Motor neuron (in vitro differentiated cells): ENCODE measurements at places on chromosomes 2 and 18. TPM values are rescaled to one million over a fixed set of nuclear protein-coding genes. Genes with fewer than 3 reads are reported as not detected.
A peak's percentile ranks its signal among the peaks of the same experiment; 100 is the strongest.

The REG3G gene
- total RNA-seq, result 0.66 and 3.3 TPM in 2 replicates

DNA sequence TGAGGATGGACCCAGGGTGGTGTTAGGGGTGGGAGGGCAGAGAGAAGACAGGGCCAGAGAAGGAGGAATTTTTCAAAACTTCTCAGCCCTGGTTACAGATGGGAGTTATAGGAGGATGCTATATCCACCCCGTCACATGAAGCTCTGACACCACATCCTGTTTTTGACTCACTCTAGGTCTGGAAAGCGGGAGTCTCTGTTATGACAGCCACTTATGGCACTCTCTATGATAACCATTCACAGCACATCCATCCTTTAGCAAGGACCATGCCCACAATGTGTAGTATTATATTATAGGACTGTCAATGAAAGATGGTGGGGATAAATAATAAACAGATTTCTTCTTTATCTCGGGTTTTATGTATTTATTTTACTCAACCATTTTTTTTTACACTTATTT lies 461.2 kb downstream of the CDH2 start:
- ATAC-seq, result no peak

GRCh38 chr2:27335311-27335710 lies 12.4 kb upstream of the MPV17 start:
- peak; percentile 100 for ATAC-seq

DNA sequence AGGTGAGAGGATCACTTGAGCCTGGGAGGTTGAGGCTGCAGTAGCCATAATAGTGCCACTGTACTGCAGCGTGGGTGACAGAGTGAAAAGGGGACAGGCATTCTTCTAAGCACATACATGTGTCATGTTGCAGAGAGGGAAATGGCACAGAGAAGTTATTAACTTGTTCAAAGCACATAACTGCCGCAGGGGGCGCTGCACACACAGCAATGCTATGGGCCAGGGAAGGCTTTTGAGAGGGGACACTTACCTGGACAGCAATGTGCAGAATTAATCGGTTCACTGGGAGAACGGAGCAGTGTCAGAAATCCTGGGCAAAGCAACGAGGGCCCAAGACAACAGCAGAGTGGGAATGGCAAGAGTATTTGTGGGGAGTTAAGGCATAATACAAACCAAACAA lies 2.4 kb downstream of the SCYGR8 start:
- no peak for ATAC-seq

The PSMA8 gene
- not detected in 2 replicates for total RNA-seq

The TBR1 gene
- 0.09 and 0.21 TPM in 2 replicates for total RNA-seq

The MOGAT1 gene
- not detected in 2 replicates for total RNA-seq

- peak; percentile 76 for ATAC-seq
Observed at GRCh38 chr2:29113891-29114321, 1.3 kb upstream of the CLIP4 start.

DNA sequence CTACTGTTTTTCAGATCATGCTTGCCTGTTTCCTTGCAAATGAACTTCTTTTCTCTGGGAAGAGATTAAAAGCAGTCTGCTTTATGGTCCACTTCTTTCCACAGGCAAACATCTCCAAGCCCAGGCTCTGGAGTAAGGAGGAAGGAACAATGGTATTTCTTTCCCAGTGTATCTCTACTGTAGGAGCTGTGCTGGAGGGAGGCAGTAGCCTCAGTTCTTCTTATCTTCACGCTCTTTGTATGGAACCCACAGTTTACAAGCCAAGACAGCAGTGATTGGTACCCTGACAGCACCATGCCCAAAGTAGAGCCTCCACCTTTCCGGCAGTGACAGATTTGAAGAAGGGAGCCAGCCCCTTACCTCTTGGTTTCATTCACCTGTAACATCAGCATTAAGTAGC lies 35.2 kb downstream of the SPOPL start:
- ATAC-seq, result no peak

The MBOAT2 gene
- 32.7 and 34.9 TPM in 2 replicates for total RNA-seq

- no peak for ATAC-seq
Observed at GRCh38 chr2:71826299-71826698, 321.4 kb downstream of the CYP26B1 start.

The C18orf63 gene
- total RNA-seq, result not detected in 2 replicates

The LYG1 gene
- 1.4 and 1.5 TPM in 2 replicates for total RNA-seq

- ATAC-seq, result no peak
Observed at GRCh38 chr18:43486462-43486861, 209.2 kb upstream of the SYT4 start.

DNA sequence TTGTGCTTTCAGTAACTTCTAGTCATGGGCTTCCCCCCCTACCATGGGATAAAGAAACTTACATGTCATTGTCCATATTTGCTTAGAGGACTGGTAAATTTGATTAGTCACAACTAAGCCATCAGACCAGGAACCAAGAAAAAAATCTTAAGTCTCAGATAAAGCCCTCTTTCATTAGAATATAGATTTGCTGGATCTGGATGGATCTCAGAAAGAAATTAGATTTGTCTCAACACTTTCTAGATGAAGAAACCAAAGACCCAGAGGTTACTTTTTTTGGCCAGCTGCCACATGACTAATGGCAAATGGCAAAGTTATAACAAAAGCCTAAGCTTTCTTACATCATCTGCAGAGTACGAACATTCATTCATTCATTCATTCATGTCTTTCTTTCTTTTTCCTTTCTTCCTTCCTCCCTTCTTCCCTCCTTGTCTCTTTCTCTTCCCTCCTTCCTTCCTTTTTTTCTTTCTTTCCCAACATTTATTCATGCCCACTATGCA lies 60.2 kb downstream of the CDCA7 start:
- peak; percentile 22 for ATAC-seq

The ITGB6 gene
- total RNA-seq, result 0.10 and 0.14 TPM in 2 replicates

The UGT1A8 gene
- total RNA-seq, result 1.3 and 1.4 TPM in 2 replicates

GRCh38 chr2:228613133-228613850 lies 431.8 kb upstream of the SPHKAP start:
- ATAC-seq, result peak; percentile 48

- ATAC-seq, result no peak
Observed at GRCh38 chr2:185757356-185757755, 18.8 kb downstream of the FSIP2 start.

The ITM2C gene
- total RNA-seq, result 65.3 and 68.5 TPM in 2 replicates

DNA sequence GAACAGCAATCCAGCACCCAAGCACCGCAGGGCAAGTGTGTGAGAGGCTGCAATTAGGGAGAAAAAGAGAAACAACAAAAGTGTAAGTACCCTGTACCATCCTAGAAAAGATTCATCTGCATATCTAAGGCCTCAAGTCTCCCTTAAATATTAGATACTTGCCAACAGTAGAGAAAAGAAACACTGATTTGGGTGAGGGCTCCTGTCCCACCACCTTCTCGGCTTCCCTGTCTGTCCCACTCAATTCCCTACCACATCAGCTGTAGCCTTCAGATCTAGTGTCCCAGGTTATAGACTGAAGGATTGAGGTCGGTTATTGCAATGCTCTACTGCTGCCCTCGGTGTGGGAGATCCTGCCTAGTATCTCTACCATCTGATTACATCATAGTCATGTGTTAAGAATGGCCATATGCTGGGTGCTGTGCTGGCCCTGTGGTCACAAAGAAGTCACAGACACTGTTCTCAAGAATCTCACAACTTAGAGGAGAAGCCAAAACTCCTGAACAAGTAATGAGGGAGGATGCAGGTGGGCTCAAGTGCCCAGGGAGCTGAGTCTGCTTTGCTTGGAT lies 2.5 kb downstream of the RAX start:
- ATAC-seq, result no peak

The TUBA4B gene
- not detected in 2 replicates for total RNA-seq

GRCh38 chr2:70347831-70348230 lies 46.0 kb upstream of the FAM136A start:
- ATAC-seq, result no peak

DNA sequence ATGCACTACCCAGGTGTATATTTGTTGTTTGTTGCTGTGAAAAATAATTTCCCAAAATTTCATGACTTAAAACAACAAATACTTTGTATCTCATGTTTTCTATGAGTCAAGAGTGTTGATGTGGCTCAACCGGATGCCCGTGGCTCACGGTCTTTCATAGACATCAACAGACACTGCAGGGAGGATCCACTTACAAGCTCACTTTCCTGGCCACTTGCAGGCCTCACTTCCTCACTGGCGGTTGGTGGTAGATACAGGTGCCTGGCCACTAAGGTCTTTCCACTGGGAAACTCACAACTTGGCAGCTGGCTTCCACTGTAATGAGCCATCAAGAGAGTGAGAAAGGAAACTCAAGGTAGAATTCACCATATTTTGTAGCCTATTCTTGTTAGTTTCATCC lies 662.9 kb downstream of the IRS1 start:
- no peak for ATAC-seq

GRCh38 chr2:14513903-14514302 lies 118.6 kb upstream of the LRATD1 start:
- no peak for ATAC-seq

The KRTCAP3 gene
- 1.2 and 4.2 TPM in 2 replicates for total RNA-seq

GRCh38 chr2:83022631-83023210 lies 1436.4 kb downstream of the SUCLG1 start:
- ATAC-seq, result no peak

- ATAC-seq, result peak; percentile 38
Observed at GRCh38 chr2:29706171-29706720, 215.1 kb downstream of the ALK start.

GRCh38 chr18:25825056-25825455 lies 265.4 kb downstream of the SS18 start:
- no peak for ATAC-seq

DNA sequence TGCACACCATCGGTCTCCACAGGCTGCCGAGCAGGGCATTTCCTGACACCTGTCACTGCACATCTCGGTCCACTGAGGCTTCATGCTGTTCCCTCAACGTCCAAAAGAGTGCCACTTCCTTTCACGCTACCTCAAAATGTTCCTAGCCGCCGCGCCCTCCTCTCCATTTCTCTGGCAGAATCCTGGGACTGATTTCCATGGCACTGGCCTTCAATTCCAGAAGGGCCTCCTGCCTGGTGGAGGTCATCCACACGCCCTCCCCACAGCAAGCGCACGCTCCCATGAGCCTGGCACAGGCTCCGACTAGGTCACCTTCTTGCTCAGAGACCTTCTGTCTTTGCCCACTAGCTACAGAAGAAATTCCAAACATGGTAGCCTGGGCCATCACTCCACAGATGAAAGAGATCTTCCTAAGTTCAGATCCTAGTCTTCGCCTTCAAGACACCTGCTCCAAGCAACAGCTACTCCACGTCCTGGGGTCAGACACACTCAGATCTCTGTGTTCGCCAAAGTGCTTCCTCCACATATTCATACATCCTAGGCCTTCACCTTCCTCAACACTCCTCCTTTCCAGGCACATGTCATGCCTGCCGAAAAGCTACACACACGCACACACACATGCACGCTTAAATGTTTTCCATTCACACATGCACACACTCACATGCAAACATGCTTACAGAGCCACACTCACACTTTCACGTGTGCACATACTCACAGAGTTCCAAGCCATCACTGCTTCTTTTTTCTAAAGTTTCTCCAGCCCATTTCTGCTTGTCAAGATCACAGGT lies 94.0 kb downstream of the PXDN start:
- ATAC-seq, result no peak

The HOXD1 gene
- 5.4 and 6.2 TPM in 2 replicates for total RNA-seq

The CYP27A1 gene
- 98.0 and 104 TPM in 2 replicates for total RNA-seq

GRCh38 chr2:118853651-118854291 lies 6.3 kb upstream of the EN1 start:
- ATAC-seq, result no peak

GRCh38 chr18:25053466-25053865 lies 298.5 kb downstream of the ZNF521 start:
- no peak for ATAC-seq

The CFAP65 gene
- total RNA-seq, result 0.49 and 2.0 TPM in 2 replicates

DNA sequence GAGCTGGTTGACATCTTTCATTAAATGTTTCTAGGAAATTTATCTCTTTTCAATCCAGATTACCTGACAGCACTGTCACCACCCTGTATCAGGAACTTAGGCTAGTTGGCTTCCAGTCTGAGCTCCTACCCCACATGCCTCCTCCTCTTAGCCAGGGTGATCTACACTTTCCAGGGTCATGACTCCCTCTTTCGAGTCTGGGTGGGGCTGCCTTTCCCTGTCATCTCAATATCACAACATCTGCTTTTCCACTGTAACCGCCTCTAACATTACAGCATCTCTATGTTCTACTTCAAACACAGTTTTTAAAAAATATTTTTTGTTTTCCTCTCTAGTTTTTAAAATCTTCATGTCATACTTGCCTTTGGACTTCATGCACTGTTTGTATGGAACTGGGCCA lies 129.2 kb downstream of the RBMS1 start:
- peak; percentile 59 for ATAC-seq

The GALR1 gene
- 2.1 and 3.5 TPM in 2 replicates for total RNA-seq

DNA sequence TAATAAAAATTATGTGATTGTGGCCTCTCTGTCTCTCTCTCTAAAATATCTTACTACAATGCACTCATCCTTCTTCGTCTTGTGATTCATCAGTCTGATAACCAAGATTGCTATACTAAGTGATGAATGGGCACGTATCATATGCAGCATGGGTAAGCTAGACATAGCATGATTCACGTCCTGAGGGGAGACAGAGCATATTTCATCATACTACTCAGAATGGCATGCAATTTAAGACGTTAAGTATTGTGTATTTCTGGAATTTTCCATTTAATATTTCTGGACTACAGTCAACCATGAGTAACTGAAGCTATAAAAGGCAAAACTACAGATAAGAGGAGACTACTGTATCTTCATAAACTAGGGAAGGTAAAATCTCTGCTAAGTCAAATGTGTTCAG lies 97.0 kb upstream of the CD226 start:
- ATAC-seq, result peak; percentile 56

The SERPINB4 gene
- total RNA-seq, result 0.27 TPM in 1 of 2 replicates, not detected in the other

DNA sequence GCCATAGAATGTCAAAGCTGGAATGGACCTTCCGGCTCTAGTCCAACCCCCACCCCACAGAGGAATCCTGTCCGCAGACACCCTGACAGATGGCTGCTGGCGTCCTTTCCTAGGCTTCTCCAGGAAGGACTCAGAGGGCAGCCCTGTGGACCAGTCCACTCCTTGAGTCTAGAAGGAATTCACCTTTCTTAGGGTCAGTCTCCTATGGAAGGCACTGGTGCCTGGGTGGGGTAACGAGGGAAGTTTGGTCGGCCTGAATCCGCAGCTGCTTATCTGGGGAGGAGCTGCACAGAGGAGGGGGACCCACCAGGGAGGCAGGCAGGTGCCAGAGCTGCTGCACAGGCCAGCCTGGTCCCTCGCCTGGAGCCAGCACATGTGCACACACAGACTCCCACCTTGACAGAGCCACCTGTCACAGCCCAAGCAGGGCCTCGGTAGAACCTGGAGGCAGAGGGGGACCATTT lies 2.5 kb downstream of the DNMT3A start:
- ATAC-seq, result no peak

DNA sequence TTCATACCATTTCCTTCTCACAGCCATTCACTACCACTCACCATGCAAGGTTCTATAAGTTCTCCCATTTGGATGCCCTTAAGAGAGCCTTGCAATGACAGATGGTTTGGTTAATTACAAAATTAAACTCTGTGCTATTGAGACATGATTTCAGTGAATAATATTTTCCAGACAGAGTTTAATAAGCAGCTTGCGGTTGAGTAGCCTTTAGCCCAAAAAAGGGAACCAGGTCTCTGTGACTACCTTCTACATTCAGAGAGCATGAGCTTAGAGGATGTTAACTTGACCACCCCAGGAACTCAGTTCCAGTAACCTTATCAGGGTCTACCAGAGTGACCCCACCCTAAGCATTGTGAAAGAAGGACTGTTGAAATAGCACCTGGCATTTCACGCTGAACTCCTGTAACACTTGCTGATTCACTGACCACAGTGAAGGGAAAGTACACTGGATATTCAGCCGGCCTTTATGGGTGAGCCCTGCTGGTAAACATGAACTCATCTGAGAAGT lies 1173.1 kb upstream of the ZEB2 start:
- ATAC-seq, result no peak

The BOLL gene
- total RNA-seq, result 0.29 TPM in 1 of 2 replicates, not detected in the other

- no peak for ATAC-seq
Observed at GRCh38 chr2:143347901-143348414, 218.7 kb downstream of the ARHGAP15 start.

GRCh38 chr2:39390216-39390615 lies 46.9 kb downstream of the MAP4K3 start:
- no peak for ATAC-seq
